ENCODE measurements at places on chromosomes 3 and 15.

DNA sequence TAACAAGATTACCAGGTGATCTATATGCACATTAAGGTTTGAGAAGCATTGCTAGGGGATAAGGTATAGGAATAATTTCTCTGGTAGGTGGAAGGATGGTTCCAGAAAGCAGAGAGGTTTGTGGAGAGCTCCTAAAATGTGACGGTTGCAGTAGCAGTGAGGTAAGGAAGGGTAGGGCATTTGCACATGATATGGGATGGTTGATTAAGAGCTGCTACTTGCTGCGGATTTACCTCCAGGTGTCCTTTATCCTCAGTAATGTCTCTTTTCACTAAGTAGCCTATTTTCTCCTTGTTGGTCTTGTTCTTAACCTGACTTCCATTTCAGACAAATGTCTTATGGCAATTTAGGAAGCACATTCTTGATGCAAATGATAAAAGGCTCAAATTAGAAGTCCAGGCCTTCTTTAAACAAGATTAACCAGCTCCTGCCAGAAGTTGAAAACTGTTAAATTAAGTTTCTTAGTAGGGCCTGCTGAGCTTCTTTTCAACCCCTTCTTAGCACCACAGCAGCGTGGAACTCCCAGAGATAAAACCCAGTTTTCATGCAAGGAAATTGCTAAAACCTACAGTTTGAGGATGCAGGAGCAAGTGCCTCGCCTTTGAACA, 231.1 kb upstream of the GADL1 start:
- no peak for DNase-seq

- peak; percentile 7 for DNase-seq
Measured at GRCh38 chr3:115325539-115325938, 178.5 kb upstream of the ZBTB20 start.

- DNase-seq = no peak
Measured at GRCh38 chr3:141796889-141797781, 33.9 kb downstream of the GRK7 start.

DNA sequence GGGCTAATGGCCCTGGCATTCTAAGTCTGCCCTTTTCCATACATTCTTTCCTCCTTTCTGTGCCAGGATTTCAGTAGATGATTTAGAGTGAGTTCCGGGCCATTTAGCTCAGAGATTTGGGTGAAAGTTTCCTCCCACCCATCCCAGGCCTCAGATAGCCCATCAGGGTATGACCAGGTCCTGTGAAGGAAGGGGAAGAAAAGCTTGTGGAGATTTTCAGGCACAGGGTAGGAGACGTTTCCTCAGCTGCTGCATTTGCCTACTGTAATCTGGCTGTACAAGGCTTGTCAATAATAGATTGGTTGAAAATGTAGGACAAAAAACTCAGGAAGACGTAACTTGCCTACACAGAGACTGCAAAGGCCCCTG, 63.2 kb upstream of the BCL6 start:
- no peak for DNase-seq

DNA sequence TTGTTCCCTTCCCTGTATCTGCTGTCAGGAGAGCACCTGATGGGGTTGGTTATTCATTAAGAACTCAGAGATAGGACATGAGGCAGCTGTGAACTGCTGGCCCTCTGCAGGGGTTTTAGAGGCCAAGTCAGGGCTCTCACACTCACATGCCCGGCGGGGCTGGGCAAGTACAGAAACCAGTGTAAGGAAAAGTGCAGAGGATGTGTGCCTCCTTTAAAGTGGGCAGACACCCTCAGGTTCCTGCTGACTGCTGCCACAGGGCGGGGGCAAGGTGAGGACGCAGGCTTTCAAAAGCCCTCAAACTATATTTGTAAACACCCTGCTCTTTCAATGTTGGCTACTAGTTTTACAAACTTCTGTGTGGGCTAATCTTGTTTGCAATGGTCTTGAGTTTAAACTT, 22.4 kb downstream of the CXCR6 start:
- no peak for DNase-seq

GRCh38 chr15:24956111-24956838, 1.5 kb downstream of the SNRPN start:
- peak; percentile 60 for DNase-seq

DNA sequence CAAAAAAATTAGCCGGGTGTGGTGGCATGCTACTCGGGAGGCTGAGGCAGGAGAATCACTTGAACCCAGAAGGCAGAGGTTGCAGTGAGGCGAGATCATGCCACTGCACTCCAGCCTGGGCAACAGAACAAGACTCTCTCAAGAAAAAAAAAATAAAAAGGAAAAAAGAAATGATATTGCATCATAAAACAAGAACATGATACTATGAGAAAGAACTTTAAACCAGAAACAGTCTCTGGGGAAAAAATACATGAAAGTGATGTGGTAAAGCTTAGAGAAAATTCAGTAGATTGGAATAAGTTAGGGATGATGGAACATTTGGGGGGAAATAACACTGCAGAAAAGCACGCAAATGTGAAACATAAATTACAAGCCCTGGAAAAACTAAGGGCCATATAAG, 54.7 kb downstream of the CRYGS start:
- DNase-seq = no peak

DNA sequence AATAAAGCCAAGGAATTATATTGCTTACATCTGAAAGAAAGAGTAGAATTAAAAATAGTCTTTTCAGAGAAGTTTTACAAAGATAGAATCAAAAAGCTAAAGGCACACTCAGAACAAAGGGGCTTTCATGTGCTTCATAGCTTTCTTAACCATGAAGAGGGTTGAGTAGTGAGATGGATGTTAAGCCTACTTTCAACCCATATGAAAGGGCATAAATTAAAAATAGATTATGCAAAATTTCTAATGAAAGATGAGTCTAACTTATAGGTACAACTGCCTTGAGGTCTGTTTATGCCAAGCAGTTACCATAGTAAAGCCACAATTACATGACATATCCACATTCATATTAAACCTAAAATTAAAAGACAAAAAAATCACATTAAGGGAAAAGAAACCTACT, 223.3 kb upstream of the ARHGEF26 start:
- no peak for DNase-seq

- DNase-seq = no peak
Measured at GRCh38 chr3:112364291-112364690, 31.3 kb downstream of the CD200 start.

GRCh38 chr3:193761969-193762368, 169.0 kb downstream of the OPA1 start:
- no peak for DNase-seq

DNA sequence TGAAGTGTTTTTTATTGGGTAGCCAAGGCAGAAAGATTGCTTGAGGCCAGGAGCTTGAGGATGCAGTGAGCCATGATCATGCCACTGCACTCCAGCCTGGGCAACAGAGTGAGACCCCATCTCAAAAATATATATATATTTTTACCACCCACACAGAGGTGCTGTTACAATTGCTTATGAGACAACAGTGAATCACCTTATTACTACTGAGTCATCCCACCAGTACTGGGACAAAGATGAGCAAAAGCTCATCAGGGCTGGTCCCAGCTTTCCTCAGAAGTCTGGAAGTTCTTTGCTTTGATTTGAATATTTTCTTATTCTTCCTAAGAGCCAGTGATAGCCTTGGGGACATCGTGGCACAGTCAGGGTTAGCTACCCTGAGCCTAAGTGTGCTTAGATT, 207.7 kb downstream of the SOX2 start:
- DNase-seq = no peak

GRCh38 chr15:88006146-88006545, 250.4 kb downstream of the NTRK3 start:
- no peak for DNase-seq

GRCh38 chr3:193971261-193971751, 164.6 kb upstream of the HES1 start:
- no peak for DNase-seq

GRCh38 chr3:149243540-149243939, 21.9 kb upstream of the CP start:
- DNase-seq = no peak

GRCh38 chr3:20246662-20247061, 60.7 kb upstream of the SGO1 start:
- DNase-seq = no peak

GRCh38 chr3:189625572-189625971, 5.6 kb upstream of the TP63 start:
- DNase-seq = no peak

DNA sequence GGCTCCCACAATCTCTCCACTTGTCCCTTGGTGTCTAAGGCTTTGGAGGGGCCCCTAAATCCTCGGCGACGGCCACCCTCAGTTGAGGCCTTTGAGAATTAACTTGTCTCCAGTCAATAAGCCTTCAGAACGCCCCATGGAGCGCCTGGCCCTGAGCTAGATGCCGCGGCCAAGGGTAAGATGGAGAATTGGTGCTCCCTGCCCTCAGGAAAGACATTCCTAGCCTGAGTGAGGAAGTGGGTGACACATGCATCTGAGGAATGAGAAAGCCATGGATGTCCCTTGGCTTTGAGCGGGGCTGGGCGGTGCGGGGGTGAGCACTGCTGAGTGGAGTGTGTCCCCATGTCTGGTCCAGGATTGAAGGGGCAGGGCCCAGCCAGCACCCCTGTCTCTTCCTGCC, 13.3 kb downstream of the ITIH4 start:
- DNase-seq = no peak

DNA sequence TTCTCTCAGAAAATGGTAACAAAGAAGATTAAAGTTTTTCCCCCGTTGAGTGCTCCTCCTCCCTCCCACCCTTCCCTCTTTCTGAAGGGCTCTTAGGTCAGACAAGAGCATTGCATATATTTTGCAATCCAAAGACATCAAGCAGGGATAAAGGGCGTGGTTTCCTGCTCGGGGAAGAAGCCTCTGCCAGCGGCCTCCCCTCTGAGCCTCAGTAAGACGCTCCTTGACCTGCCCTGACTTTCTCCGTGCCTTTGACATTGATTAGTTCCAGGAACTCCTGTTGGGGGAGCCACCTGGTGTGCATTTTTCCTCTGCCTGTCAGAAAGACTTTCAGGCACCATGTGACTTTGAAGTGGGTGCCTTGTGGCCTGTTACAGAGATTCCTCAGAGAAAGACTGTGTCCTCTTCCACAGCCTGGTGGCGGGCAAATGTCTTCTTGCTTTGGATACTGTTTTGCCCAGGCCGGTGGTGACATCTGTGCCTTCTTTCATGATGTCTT, 87.2 kb upstream of the TBL1XR1 start:
- peak; percentile 69 for DNase-seq

DNA sequence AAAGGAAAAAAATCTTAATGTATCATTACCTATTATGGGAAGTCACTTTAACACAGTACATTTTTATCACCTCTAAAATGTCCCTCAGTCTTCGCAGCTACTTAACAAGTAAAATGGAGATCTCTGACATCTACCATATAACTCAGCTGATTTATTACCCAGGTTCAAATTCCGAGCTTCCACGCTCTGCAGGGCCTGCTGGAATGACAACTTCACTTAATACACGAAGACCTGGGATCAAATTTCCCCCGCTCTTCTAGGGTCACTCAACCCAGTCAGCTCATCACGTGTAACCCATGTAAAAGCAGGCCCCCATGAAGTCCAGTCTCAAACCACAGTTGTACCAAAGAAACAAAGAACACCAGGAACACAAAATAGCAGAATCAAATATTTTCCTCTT, 44.2 kb upstream of the ACP3 start:
- no peak for DNase-seq

- peak; percentile 43 for DNase-seq
Measured at GRCh38 chr3:134364061-134364935, 9.9 kb downstream of the AMOTL2 start.

DNA sequence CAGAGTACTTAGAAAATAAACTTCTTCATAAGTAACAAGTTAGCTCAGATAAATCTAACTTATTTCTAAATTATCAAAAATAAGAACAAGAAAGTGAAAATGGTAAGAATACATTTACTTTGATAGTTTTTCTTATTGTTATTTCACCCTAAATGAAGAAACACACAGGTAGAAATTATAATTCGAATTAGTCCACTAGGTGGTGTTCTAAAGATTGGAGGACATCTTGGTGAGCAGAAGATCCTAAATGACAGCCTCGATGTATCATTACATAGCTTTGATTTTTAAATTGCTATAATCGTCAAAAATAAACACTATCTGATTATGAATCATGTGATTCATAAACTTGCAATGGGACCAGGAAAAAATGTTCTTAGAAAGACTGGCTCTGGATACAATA, 280.8 kb upstream of the UBE2E2 start:
- DNase-seq = peak; percentile 32

DNA sequence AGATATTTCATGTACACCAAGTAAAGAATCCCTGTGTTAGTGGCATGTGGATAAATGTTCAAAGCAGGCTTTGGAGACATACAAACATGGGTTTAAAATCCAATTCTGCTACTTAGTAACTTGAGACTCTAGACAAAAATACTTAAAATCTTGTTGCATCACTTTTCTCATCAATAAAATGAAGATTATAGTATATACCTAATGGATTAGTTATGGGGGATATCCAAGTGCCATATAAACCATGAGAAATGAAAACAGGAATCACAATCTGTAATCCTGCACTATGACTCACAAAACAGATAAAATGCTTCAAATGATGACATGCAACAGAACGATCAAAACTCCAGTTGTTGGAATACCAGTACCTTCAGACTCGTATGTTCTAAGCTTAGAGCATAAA, 496.0 kb upstream of the RGMA start:
- DNase-seq = no peak

DNA sequence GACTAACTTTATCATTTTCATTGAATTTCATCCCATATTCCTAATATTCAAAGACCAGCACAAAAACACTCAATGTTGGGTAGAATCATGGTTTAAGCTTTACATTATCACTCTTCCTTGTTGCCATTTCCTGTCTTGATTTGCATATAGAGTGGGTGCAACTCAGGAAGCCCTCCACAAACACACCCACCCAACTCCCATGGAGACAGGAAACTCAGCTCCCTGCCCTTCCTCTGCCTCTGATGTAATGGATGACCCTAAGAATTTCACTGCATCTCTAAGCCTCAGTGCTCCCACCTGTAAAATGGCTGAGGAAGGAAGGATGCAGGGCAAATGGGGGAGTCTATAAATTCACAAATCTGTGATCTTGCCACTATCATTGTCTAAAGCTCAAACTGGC, 98.1 kb upstream of the BFSP2 start:
- no peak for DNase-seq

GRCh38 chr15:101024706-101025500, 105.7 kb downstream of the LRRK1 start:
- DNase-seq = no peak

GRCh38 chr15:95085056-95085455, 853.7 kb downstream of the MCTP2 start:
- DNase-seq = no peak

- DNase-seq = no peak
Measured at GRCh38 chr3:52784021-52784621, 6.7 kb downstream of the ITIH1 start.
